ENCODE measurements at places on chromosomes 1 and 21.

GRCh38 chr1:55128418-55128995, 86.7 kb downstream of the USP24 start:
- no peaks in the 10 kb centered on the region for H3K27me3 ChIP-seq
- H3K27ac ChIP-seq = peak overlapping the region; percentile 87
- peaks cover 52% of the 10 kb centered on the region for H3K4me1 ChIP-seq
- DNase-seq = peak; percentile 60
- H3K36me3 ChIP-seq = peaks cover 59% of the 10 kb centered on the region

DNA sequence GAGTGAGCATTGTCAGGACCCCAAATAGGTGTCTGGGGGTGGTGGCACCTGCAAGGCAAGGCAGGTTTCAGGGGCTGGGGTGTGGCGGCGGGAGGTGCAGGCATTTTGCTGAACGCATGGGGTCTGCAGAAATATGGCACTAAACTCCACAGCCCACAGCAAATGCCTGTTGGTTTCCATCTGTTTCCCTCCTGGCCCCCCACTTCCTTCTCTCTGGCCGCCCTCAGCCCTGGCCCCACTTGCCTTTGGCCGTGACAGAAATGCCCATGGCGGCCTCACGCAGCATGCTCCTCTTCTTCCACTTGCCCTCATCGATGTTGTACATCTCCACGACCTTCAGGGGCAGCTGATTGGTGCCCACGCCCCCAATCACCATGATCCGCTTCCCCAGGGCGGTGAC, 13.7 kb downstream of the KLHDC8A start:
- no peaks in the 10 kb centered on the region for H3K36me3 ChIP-seq
- H3K4me3 ChIP-seq = peak overlapping the region; percentile 49
- peaks cover 21% of the 10 kb centered on the region for H3K27me3 ChIP-seq

DNA sequence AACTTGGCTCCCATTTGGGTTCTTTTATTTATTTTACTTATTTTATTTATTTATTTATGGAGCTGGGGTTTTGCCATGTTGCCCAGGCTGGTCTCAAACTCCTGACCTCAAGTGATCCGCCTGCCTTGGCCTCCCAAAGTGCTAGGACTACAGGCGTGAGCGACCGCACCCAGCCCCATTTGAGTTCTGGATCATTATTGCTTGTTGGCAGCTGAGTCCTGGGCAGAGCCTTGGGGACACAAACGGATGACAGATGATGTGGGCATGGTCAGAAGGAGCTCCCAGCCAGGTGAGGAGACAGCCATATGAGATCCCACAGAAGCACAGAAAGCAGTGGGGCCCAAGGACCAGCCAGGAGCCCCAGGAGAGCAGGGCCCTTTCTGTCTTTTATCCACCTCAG, 254.0 kb downstream of the MATN1 start:
- no peaks in the 10 kb centered on the region for H3K4me1 ChIP-seq
- no peaks in the 10 kb centered on the region for H3K36me3 ChIP-seq
- no peak for DNase-seq
- H3K4me3 ChIP-seq = no peak overlapping the region
- H3K27ac ChIP-seq = no peak overlapping the region

GRCh38 chr1:234970731-234971476, 157.7 kb downstream of the TOMM20 start:
- no peak for DNase-seq
- peak overlapping the region; percentile 29 for H3K4me3 ChIP-seq
- peaks cover 17% of the 10 kb centered on the region for H3K4me1 ChIP-seq
- H3K36me3 ChIP-seq = no peaks in the 10 kb centered on the region
- H3K27me3 ChIP-seq = peaks cover 4% of the 10 kb centered on the region
- no peak overlapping the region for H3K27ac ChIP-seq

DNA sequence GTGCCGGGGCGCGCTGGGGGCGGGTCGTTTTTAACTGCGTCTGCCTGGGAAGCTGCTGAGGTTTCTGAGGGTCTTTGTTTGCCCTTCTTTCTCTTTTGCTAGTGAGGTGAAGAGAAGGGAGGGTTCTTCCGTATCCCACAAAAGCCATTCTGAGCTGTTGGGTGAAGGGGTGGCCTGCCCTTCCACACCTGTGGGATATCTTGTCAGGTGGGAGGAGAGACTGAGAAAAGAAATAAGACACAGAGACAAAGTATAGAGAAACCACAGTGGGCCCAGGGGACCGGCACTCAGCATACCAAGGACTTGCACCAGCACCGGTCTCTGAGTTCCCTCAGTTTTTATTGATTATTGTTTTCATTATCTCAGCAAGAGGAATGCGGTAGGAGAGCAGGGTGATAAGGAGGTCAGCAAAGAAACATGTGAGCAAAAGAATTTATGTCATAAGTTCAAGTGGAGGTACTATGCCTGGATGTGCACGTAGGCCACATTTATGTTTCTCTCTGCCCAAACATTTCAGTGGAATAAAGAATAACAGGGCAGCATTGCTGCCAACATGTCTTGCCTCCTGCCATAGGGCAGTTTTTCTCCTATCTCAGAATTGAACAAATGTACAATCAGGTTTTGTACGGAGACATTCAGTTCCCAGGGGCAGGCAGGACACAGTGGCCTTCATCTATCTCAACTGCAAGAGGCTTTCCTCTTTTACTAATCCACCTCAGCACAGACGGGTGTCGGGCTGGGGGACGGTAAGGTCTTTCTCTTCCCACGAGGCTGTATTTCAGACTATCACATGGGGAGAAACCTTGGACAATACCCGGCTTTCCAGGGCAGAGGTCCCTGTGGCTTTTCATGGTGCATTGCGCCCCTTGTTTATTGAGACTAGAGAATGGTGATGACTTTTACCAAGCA, 972 bp downstream of the PGBD2 start:
- no peaks in the 10 kb centered on the region for H3K36me3 ChIP-seq
- peak overlapping the region; percentile 97 for H3K27ac ChIP-seq
- peak overlapping the region; percentile 92 for H3K4me3 ChIP-seq
- H3K4me1 ChIP-seq = peaks cover 52% of the 10 kb centered on the region

DNA sequence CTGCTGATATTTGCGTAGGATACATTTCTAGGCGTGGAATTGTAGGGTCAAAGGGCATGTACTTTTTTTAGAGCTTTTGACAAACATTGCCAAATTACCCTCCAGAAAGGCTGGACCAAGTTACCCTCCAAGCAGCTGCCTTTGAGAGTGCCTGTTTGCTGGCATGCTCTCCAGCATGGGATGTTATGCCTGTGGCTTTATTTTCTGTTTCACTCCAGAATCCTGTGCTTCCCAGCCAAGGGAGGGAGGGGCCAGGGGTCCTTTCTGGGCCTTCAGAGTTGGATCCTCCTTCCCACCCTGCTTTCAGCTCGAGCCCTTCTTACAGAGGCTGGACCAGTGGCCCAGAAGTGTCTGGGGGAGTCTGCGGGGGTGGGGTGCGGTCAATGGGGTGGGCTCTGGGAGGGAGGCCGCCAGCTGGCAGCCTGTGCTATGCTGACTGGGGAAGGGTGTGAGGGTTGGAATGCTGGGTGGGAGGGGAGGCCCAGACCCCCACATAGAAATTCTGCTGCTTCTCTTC, 81.2 kb downstream of the EPHB2 start:
- H3K4me3 ChIP-seq = no peak overlapping the region
- DNase-seq = no peak
- no peaks in the 10 kb centered on the region for H3K36me3 ChIP-seq

DNA sequence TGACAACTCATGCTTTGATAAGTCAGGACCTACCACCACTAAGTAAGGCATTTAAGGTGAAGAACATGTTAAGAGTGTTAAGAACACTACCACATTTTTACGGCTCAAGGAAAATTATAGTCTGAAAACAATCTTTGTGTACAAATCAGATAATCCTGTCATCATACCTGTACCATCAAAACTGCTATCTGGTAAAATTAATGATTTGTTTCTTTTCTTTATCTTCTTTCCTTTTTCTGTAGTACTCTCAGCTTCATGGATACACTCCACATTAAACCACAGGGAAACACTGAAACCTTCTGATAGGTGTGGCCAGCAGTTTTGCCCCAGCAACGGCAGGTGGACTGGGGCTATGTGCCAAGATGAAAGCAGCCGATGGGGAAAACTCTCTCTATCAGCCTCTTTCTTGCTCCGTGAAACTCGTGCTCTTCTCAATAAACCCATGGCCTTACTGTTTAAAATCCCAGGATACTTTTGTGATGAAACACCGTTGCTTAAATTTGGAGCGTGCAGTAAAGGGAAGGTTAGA, 75.1 kb downstream of the LYST start:
- H3K4me3 ChIP-seq = no peak overlapping the region
- DNase-seq = no peak
- H3K27me3 ChIP-seq = no peaks in the 10 kb centered on the region
- peaks cover 17% of the 10 kb centered on the region for H3K36me3 ChIP-seq
- H3K4me1 ChIP-seq = peaks cover 10% of the 10 kb centered on the region

- H3K27me3 ChIP-seq = peaks cover 10% of the 10 kb centered on the region
- peaks cover 14% of the 10 kb centered on the region for H3K36me3 ChIP-seq
- H3K4me1 ChIP-seq = peaks cover 83% of the 10 kb centered on the region
- peak; percentile 67 for DNase-seq
Measured at GRCh38 chr1:223716302-223716862, 4.0 kb downstream of the CAPN2 start.

GRCh38 chr1:244352156-244352830, 99.4 kb downstream of the ADSS2 start:
- DNase-seq = no peak
- H3K4me3 ChIP-seq = no peak overlapping the region
- H3K27me3 ChIP-seq = peaks cover 2% of the 10 kb centered on the region
- H3K4me1 ChIP-seq = peaks cover 5% of the 10 kb centered on the region

GRCh38 chr1:206891412-206891811, 5.8 kb upstream of the IL24 start:
- no peak for DNase-seq

- peak overlapping the region; percentile 38 for H3K4me3 ChIP-seq
- no peak overlapping the region for H3K27ac ChIP-seq
- peaks cover 30% of the 10 kb centered on the region for H3K4me1 ChIP-seq
- H3K36me3 ChIP-seq = no peaks in the 10 kb centered on the region
- H3K27me3 ChIP-seq = peaks cover 2% of the 10 kb centered on the region
- no peak for DNase-seq
Measured at GRCh38 chr1:25856856-25857255, 2.4 kb downstream of the AUNIP start.

GRCh38 chr21:15853126-15853525, 123.3 kb downstream of the USP25 start:
- H3K27me3 ChIP-seq = peaks cover 2% of the 10 kb centered on the region
- no peak overlapping the region for H3K4me3 ChIP-seq
- no peak for DNase-seq
- peaks cover 20% of the 10 kb centered on the region for H3K36me3 ChIP-seq
- H3K4me1 ChIP-seq = peaks cover 5% of the 10 kb centered on the region

DNA sequence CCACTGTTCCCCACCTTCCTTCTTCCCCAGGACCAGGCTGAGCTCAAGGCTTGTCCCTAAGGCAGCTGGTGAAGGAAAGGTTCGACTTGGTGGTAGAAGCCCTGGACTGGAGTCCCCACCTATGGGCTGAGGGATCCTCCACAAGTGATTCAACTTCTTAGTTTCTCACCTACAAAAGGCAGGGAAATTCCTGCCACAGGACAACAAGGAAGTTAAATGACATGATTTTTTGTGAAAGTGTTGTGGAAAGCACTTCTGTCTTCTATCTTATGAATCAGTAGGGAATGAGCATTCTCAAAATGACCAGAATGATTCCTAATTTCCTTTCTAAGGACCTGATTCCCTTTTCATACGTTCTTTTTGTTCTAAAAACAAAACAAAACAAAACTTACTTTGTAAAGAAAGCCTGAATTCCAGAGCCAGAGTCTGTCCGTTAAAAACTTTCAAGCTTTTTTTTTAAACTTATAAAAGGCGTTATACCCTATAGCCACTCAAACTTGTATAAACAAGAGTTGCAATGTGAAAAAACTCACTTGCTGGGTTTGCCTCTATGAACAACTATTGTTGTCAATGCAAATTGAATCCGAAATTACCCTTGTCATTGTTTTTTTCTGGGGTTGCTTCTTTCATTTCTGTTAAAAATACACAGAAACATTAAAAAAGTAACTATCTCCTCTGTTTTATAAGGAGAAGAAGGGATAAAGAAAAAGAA, 12.2 kb downstream of the KCNJ15 start:
- no peak overlapping the region for H3K27ac ChIP-seq
- no peak overlapping the region for H3K4me3 ChIP-seq
- no peaks in the 10 kb centered on the region for H3K36me3 ChIP-seq

DNA sequence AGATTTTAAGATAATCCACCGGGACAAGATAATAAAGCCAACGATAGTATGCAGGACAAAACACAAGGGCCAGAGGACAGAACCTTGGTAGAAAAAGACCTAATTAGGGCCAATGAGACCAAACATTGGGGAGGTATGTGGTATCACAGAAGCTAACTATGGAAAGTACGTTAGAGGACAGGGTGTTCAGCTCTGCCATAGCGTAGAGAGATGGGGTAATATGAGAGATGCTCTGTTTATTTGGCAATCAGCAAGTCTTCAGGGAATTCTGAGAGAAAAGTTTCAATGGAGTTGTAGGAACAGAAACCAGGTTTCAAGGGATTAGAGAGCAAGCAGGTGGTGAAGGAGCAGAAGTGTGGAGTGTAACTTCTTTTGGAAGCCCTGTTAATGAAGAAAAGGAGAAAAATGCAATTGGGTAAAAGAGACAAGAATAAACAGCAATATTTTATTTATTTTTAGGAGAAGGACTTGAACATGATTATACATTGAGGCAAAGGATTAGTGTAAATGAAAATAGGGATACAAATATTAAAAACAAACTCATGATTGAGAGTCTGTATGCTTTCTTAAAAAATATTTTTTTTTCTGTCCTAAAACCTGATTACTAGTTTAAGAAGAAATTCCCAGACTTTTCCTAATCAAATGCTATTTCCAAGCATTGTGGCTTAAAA, 24.0 kb downstream of the EEIG2 start:
- H3K36me3 ChIP-seq = peaks cover 3% of the 10 kb centered on the region
- no peaks in the 10 kb centered on the region for H3K27me3 ChIP-seq
- no peak overlapping the region for H3K27ac ChIP-seq
- no peak overlapping the region for H3K4me3 ChIP-seq
- peaks cover 29% of the 10 kb centered on the region for H3K4me1 ChIP-seq

DNA sequence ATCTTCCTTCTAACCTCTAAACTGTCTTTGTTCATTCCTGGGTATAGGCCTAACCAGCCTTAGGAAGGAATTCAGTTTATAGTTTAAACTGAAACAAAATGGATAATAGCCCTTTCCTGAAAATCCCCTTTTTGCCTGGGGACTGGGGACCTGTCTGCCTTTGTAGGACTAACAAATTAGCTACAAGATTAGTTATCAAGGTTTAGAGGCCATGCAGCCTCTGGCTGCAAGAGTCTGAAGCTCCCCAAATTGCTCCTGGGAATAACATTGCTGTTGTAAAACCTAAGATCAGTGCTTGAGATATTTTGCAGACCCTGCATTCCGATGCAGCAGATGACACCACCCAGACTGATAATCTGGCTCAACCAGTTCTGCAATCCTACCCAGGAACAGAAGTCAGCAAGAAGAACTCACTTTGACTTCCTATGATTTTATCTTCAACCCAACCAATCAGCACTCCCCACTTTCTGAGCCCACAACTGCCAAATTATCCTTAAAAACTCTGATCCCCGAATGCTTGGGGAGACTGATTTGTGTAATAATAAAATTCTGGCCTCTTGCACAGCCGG, 96.6 kb upstream of the ETV3 start:
- H3K27me3 ChIP-seq = peaks cover 2% of the 10 kb centered on the region
- no peaks in the 10 kb centered on the region for H3K4me1 ChIP-seq
- no peaks in the 10 kb centered on the region for H3K36me3 ChIP-seq
- DNase-seq = no peak
